ENCODE measurements at places on chromosomes 2 and 18. TPM values are rescaled to one million over a fixed set of nuclear protein-coding genes. Genes with fewer than 3 reads are reported as not detected.

GRCh38 chr2:177000061-177000714 lies 212.4 kb upstream of the HNRNPA3 start:
- DNase-seq, result no peak

- no peak for DNase-seq
Observed at GRCh38 chr2:41068740-41069139, 616.9 kb upstream of the SLC8A1 start.

- no peak for DNase-seq
Observed at GRCh38 chr18:74722237-74722636, 124.6 kb downstream of the ZNF407 start.

DNA sequence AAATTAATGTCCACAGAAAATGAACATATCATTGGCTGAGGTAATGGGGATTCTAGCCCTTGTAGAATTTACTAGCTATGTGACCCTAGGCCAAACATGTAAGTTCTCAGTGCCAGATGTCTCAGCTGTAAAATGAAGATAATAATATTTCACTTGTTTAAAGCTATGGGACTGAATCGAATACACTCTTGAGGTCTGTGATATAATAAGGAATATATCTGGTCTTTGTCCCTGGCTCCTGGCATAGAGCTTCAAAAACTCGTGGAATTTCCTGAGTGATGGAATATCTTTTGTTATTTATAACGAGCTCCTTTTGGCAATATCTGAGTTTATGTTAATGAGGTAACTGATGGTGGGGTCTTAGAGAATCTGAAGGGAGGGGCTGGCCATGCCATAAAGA lies 201.4 kb upstream of the CYP26B1 start:
- DNase-seq, result no peak

GRCh38 chr18:4586731-4587130 lies 131.6 kb upstream of the DLGAP1 start:
- no peak for DNase-seq

GRCh38 chr18:68494802-68495581 lies 219.9 kb downstream of the TMX3 start:
- DNase-seq, result no peak

GRCh38 chr2:225074366-225074765 lies 32.1 kb upstream of the DOCK10 start:
- no peak for DNase-seq

DNA sequence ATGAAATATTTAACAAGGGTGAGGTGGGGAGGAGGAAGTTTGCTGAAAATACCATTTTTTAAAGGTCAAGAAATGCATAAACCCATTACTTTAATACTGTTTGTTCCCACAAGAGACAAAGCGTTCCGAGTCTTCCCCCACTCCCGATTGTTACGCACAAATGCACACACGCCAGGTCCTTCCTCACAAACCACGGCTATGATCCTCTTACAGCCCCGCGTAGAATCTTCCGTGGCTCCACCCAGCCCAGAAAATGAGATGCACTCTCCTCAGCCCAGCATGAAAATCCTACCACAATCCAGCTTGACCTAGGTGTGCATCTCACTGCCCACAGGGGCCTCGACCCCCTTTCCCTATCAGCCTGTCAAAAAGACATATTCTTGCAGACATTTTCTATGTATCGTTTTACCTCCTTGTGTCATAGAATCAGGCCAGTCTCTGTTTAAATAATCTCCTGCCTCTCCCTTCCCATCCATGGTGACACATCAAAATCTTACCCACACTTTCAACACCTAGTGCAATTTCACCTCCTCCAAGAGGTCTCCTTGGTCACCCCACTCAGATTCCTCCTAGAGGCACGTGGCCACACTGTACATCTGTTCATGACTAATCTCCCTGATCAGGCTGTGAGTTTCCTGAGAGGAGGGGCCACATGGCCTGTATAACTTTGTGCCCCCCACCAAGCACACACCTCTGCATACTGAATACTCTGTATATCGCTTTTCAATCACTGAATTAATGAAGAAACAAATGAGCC lies 491.0 kb upstream of the KLHL29 start:
- DNase-seq, result no peak

- no peak for DNase-seq
Observed at GRCh38 chr2:46169467-46169866, 127.7 kb upstream of the EPAS1 start.

DNA sequence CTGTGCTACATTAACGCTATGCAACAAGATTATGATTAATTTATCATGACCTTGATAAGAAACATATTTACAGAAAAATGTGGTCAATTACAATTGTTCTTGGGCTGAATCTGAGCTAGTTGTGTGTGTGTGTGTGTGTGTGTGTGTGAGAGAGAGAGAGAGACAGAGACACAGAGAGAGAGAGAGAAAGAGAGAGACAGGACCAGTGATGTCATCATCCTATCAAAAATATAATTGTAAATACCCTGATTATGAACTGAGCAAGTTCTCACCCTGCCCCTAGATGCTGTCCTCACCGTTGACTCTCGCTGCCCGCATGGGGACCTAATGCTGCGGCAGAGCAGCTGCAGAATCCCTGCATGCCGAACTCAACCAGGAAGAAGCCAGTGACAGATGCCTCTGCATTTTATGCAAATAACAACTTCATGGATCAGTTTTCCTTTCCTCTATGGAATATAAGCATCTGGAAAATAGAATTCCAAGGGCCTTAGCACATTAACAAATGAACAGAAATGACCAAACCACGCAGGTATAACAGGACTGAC lies 512.5 kb downstream of the PLCL1 start:
- peak; percentile 44 for DNase-seq

Gene FBXO11
- total RNA-seq, result 47.0 TPM

Gene DLX1
- total RNA-seq, result not detected

Measured in left colon (tissue), 2 donors.